ENCODE measurements at places on chromosomes 2 and 18. TPM values are rescaled to one million over a fixed set of nuclear protein-coding genes. Genes with fewer than 3 reads are reported as not detected.

DNA sequence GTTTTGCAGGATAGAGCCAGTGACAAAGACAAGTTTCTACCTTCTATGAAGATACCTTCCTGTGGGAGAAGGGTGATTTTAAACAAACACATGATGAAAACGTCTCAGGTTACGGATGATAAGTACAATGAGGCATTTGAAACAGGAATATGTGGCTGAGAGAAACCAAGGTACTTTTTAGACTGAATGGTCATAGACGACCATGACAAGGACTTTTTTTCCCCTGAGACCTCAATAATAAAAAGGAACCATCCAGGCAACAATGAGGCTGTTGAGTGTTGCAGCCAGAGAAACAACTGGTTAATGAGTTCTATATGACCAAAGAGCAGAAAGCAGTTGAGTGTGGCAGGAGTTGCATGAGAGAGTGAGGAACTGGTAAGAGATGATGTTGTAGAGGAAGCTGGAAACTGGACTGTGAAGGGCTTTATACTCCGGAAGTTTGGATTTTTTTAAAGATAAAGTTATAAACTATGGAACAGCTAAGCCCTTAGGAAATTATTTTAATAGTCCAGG lies 306.1 kb upstream of the CYRIA start:
- no peak for DNase-seq

DNA sequence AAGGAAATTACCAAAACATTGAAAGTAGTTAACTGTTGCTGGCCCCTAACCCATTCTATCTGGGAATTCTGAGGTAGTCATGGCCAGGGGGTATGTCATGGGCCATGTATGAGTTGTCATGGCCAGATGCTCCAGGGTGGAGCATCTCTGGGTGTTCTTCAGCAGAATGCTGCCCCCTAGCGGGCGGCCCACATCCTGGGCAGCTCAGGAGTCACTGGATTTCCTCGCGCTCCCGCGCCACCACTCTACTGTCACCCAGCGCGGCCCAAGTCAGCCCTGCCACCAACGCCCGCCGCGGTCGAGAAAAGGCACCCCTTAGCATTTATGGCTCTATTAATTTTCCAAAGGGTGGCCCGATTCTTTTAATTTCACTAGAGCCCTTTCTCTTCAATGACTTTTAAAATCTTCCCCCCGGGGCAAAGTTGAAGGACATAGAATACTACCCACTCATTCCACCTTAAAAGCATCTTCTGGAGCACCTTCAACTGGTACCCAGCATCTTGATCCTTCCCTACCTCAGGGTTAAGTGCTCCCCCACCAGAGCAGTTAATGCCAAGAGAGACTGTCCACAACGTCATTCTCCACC lies 41.6 kb downstream of the PKDCC start:
- DNase-seq, result peak; percentile 82

GRCh38 chr2:65754219-65754618 lies 321.8 kb upstream of the SPRED2 start:
- no peak for DNase-seq

GRCh38 chr2:27379836-27380625 lies 503 bp downstream of the ZNF513 start:
- peak; percentile 68 for DNase-seq

DNA sequence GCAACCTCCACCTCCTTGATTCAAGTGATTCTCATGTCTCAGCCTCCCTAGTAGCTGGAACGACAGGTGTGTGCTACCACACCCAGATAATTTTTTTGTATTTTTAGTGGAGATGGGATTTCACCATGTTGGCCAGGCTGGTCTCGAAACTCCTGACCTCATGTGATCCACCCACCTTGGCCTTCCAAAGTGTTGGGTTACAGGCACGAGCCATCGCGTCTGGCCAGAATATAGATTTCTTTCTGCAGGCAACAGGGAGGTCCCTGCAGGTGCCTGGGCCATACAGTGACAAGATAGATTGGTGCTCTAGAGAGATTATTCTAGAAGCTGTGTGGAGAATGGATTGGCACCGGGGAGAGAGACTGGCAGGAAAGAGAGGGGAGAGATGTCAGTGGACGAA lies 13.3 kb downstream of the PLCD4 start:
- DNase-seq, result no peak

- peak; percentile 94 for DNase-seq
Measured at GRCh38 chr2:232633413-232634205, at the start of gene EFHD1. Gene EFHD1 (plus strand): TSS chr2:232633604. CDS start chr2:232633705, 101 bp downstream.

DNA sequence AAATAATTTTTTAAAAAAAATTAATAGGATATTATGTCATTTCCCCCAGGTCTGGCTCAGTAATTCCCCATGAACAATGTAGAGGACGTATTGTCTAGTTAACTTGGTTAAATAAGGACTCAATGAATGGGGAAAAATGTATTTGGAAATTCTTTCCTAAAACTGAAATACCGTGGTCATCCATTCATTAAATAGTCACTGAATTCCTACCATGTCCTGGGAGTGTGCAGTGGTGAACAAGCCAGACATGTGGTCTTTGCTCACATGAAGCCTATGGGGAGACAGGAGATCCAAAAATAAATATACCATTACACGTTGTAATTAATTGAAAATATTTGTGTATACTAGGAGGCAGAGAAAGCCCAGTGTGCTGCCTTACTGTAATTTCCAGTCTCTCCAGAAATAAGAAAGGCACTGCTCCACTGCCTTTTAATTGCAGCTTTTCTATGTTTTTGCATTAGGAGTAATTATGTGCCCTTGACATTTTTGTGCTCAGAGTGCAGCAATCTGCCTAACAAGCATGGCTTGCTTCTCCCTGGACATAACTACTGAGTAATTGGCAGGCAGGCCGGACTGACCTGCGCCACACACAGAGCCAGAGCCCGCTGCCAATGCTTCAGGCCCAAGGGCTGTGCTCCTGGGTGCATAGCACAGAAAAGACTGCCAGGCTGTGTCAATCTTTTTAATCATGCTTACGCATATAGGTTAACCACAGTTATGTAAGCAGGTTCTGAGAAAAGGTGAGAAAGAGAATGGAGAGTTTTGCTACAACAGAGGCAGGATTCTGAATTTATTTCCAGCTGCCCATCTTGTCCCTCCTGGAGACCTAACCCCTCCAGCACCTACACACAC lies 22.2 kb upstream of the TTC39C start:
- peak; percentile 40 for DNase-seq

GRCh38 chr2:26591619-26592505 lies 49.3 kb downstream of the CIB4 start:
- DNase-seq, result peak; percentile 39

FBXO15 gene
- 11.9 TPM for total RNA-seq

DNA sequence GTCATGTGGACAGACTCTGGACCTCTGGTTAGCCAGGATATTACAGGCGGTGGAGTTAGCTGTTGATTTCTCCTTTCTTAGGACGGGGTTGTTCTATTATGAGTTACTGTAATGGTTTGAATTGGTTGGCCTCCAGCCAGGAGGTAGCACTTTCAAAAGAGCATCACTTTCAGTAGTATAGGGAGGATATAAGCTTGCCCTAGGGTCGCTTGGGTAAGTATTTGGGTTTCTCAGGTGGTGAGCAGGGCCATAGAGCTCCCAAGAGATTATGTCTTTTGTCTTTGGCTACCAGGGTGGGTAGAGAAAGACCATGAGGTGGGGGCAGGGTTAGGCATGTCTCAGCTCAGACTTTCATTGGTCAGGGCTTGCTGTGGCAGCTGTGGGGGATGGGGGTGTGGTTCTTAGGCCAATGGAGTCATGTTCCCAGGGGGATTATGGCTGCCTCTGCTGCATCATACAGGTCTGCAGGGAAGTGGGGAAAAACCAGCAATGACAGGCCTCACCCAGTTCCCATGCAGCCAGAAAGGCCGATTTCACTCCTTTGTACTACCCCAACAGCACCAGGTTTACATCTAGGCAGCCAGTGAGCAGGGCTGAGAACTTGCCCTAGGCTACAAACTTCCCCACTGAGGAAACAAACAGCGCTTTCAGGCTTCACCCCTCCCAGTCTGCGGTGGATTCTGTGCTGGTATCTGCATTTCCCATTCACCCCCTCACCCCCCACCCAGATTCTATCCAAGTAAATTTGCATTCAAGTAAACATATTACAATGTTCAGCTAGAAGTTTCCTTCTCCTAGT lies 89.4 kb upstream of the SLC38A11 start:
- DNase-seq, result no peak

DNA sequence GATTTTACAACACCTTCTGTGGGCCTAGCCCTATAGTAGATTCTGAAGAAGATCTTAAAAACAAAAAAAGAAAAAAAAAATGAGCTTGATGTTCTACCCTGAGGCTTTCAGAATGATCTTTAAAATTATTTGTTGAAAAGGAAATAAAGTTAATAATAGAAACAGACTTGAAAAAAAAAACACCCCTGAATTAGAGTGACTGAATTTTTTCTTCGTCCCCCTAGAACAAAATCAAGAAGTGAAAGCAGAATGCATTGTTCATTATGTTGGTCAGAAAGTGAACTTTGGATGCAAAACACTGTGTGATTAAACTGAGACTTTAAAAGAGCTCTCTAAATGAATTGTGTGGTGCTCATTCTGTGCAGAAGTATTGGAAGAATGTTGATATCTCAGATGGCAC lies 1384.4 kb upstream of the PIK3C3 start:
- no peak for DNase-seq

DNA sequence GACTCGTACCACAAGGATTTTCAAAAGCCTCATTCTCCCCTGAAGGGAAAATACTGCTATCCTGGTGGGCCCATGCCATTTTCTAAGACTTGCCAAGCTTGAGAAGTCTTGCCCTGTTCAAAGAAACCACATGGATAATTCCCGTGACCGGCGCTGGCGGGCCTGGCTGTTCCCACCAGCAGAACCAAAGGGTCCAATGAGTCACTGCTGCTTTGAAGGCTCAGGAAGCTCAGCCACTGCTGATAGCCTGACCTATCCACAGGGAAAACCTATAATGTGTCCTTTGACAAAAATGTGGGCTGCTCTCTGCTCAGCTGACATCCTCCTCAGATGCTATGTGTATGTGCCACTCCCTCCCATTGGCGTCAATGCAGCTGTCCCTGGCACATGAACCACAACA lies 137.9 kb upstream of the RAB12 start:
- no peak for DNase-seq

RBMS1 gene
- 97.6 TPM for total RNA-seq

GRCh38 chr2:170213651-170214050 lies 35.7 kb downstream of the MYO3B start:
- no peak for DNase-seq

GRCh38 chr2:20422402-20423271 lies 24.2 kb upstream of the RHOB start:
- DNase-seq, result peak; percentile 25

GRCh38 chr2:8030573-8031303 lies 651.1 kb upstream of the ID2 start:
- no peak for DNase-seq

KCNJ3 gene
- not detected for total RNA-seq

DNA sequence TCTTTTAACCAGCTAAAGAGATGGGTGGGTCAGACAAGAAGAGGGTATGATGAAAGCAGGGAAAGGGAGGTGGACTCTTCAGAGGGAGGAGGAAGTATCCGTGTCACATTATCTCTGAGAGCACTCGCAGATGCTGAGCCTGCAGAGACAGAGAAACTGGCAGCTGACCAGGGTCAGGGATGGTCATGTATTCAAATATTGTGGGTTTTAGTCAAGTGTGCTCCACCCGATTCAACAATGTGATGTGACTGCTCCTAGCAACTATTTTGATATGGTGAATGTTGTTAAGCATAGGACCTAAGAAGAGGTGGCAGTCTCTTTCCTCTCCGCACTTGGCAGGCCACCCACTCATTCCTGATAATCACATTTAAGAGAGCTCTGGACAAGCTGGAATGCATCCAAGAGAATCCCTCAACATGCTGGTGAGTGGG lies 1.3 kb upstream of the CLIP4 start:
- DNase-seq, result no peak

DNA sequence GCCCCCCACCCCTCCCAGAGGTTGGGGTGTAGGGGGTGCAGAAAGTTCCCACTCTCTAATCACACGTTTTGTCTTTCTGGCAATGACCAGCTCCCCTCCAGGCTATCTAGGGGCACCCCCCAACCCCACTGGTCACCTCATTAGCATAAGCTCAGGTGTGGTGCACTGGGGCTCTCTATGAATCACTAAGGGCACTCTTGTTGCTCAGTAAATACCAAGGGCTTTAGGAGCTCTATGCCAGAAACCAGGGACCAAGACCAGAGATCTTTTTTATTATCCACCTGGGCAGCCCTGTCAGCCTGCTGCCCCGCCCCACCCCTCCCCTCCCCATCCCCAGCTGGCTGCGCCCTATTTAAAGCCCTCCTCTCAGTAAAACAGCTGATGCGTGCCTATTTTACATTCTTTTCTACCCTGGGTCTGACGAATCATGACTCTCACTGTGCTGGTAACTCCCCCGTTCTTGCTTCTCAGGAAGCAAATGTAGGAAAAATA lies 24.3 kb downstream of the NCK2 start:
- DNase-seq, result no peak

Data from upper lobe of left lung (tissue), 6 donors.